Hematopoietic multipotent progenitor cell treated with erythropoietin and hydrocortisone succinate and interleukin-3 and kit ligand, for 15 days (in vitro differentiated cells): ENCODE measurements at places on chromosomes 1 and 21.

DNA sequence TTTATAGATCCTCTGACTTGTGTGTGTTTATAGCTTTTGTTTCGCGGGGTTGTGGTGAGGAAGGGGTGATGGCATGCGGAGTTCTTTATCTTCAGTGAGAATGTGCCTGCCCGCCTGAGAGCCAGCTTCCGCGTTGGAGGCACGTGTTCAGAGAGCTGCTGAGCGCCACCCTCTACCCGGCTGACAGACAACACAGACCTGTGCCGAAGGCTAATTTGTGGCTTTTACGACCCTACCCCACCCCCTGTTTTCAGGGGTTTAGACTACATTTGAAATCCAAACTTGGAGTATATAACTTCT lies 14.4 kb upstream of the CD101 start:
- no peak for DNase-seq

GRCh38 chr1:202439308-202439707 lies 90.8 kb downstream of the PPP1R12B start:
- no peak for DNase-seq

DNA sequence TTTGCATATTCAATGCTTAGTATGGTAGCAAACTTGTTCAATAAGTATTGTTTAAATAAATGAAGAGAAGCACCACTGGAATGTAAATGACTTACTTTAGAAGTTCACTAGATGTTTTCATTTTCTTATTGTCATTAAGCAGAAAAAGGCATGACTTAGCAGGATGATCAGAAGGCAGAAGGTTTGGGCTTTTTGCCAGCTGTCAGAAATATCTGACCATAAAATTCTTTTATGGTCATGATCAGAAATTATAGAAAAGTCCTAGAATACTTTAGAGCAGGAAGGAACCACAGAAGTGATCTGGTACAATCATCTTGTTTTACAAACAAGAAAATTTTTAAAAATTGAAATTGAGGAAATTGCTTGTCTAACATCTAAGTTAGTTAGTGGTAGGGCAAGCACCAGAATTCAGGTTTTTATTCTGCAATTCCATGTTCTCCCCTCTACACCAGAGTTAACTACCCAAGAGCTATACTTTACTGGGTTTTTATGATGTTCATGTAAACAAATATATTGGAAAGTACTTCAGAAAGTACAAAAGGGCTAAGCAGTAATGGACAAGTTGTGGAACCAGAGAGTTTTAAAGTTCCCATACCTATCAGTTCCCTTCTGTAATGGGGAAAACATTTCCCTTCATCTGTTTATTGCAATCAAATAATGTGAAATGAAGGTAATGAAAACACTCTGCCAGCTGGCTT lies 10.1 kb downstream of the FMO5 start:
- no peak for DNase-seq

GRCh38 chr1:168259567-168259966 lies 21.1 kb upstream of the TBX19 start:
- no peak for DNase-seq

DNA sequence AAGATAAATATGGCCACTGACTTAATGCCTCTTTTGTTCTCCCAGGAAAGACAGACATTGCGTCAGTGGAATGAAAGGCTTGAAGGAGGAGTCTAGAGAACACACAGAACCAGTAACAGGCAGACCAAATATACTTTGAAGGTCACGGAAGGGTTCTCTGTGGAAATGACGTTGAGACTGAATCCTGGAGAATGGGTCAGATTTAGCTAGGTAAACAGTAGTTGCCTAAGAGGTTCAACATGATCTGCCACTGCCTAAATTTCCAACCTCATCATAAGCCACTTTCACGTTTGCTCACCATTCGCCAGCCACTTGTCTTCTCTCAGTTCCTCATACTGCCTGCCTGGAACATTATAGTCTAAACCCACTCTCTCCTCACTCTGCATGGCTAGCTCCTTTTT lies 20.5 kb downstream of the PLA2G4A start:
- no peak for DNase-seq

GRCh38 chr1:152461544-152461943 lies 47.5 kb upstream of the CRNN start:
- peak; percentile 65 for DNase-seq

- no peak for DNase-seq
Observed at GRCh38 chr21:26194811-26195251, 24.3 kb upstream of the APP start.

- no peak for DNase-seq
Observed at GRCh38 chr1:245019910-245020486, 134.8 kb upstream of the KIF26B start.

GRCh38 chr1:168163670-168164069 lies 15.1 kb upstream of the TIPRL start:
- DNase-seq, result no peak

DNA sequence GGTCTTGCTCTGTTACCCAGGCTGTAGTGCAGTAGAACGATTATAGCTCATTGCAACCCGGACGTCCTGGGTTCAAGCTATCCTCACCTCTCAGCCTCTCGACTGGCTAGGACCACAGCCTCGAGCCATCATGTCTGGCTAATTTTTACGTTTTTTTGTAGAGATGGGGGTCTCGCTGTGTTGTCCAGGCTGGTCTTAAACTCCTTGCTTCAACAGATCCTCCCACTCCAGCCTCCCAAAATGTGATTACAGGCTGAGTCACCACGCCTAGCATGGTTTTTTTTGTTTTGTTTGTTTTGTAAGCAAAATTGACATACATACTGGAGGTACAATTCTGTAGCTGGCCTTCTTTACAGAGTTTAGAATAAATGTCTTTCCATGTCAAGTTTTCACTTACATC lies 994 bp upstream of the LAMTOR5 start:
- peak; percentile 14 for DNase-seq

DNA sequence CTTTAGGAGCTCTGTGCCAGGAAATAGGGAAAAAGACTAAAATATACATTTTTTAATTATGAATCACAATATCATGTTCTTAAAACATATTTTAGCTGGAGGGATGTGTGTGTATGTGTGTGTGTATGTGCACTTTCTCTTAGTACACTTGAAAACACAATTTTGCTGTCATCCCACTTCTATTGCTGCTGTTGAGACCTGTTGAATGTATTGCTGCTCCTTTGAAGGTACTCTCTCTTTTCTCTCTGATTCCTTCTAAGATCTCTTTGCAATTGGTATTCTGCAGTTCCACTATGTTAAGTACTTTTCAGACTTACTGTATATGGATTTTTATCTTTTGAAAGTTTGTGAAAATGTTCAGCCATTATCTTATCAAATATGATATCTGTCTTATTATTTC lies 43.5 kb upstream of the COG2 start:
- no peak for DNase-seq

- DNase-seq, result no peak
Observed at GRCh38 chr1:223645903-223646302, 19.6 kb downstream of the CAPN8 start.
